Amygdala (tissue), 56 donors: ENCODE measurements at places on chromosomes 2 and 18.

GRCh38 chr2:59458800-59459199 is 1094.7 kb downstream of the BCL11A start:
- no peak for DNase-seq

DNA sequence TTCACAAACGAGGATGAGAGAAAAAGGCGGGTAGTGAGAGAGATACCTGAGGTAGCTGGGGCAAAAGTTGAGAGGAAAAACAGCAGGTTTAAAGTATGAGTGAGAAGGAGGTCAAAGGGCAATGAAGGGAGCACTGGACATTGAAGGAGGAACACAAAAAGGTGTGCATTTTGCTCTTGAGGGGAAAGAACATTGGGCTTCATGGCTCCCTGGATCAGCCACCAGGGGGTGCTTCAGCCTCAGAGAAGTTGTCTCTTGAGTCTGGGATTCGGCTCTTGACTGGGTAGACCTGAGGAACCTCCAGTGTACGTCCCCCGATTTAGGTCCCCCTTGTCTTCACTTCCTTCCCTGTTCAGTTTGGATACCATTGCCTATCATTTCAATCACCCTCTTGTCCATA is 128.5 kb downstream of the RAPGEF4 start:
- no peak for DNase-seq

GRCh38 chr18:42477267-42477666 is 522.2 kb downstream of the PIK3C3 start:
- no peak for DNase-seq

- no peak for DNase-seq
Measured at GRCh38 chr2:179467111-179467510, 202.5 kb upstream of the SESTD1 start.

GRCh38 chr2:102141970-102142828 is at the start of gene IL1R1:
TSS of gene IL1R1 (plus strand) at chr2:102142746. CDS start at chr2:102157725, 14,979 bp downstream.
- no peak for DNase-seq

DNA sequence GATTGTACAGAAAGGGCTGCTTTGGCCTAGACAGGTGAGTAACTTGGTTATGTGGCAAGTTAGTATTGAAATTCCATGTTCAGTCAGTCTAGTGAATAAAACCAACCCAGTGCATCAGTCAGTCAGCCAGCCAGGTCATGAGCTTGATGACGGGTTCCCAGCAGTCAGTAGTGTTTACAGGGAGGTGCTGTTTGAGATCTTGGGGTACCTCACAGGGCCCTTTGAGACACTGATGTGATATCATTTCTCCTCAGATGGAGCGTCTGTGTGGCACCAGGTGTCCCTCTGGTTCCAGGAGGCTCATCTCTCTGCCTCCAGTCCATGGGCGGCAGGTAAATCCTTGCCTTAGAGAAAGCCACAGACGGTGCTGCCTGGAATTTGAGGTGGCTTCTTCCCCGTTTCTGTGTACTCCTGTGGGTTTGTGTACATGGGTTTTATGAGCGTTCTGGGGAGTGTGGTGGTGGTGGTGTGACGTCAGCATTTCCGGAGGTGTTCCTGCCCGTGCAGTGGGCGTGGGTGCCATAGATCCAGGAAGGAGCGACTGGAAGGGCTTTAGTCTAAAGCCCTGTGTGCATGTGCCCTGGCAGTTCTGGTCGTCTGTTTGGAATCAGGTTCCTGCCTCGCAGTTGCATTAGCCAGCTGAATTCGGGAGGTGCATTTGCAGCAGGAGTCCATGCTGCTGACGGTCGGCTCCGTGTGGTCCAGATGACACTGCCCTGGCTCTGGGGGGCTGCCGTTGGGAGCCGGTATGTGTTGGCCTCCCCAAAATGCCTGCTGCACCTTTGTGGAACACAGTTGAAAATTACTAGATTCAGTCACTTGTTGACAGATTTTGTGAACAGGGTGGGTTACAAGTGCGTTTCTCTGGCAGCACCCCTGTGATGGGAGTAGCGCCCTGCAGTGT is 2.1 kb downstream of the CTDP1 start:
- DNase-seq, result no peak

DNA sequence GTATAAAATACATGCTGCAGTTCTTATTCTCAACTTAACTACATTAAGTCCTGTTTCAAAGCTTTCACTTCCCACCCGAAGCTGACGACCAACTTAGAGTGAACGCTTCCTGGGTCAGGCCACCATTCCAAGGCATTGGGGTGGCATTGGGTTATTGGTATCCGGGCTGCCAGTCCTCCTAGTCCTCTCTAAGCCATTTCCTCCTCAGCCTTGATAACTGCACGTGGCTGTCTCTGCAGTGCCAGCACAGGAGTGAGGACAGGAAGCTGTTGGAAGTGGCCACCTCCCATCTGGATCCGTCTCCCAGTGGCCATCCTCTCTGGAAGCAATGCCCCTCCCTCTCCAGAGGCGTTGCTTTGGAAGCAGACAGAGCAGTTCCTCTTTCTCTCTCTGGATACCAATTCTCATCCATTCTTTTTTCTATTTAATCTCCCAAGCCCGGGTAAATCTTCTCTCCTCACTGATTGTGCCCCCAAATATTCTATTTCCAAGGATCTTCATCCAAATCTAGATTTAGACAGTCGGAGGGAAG is 354.7 kb downstream of the EIPR1 start:
- DNase-seq, result no peak

DNA sequence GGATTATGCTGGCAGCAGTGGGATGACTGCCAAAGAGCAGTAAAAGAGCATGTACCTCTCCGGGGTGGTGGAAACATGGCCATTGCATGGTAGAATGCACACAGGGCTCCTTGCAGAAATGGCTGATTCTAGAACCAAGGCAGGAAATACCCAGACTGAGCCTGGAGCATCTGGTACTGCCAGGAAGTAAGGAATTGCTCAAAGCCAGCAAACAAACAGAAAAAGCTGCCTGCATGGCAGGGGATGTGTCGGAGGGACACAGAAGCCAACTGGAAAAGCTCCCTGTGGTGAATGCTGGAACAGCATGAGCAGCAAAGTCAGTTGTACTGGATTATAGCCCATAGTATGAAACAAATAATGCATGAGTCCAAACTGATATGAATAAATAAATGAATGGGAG is 78.0 kb upstream of the NFATC1 start:
- DNase-seq, result no peak
